ENCODE measurements at places on chromosomes 16 and 17. TPM values are rescaled to one million over a fixed set of nuclear protein-coding genes. Genes with fewer than 3 reads are reported as not detected.
A peak's percentile ranks its signal among the peaks of the same experiment; 100 is the strongest.

- DNase-seq, result no peak
Observed at GRCh38 chr17:19897090-19897837, 29.5 kb upstream of the ULK2 start.

DNA sequence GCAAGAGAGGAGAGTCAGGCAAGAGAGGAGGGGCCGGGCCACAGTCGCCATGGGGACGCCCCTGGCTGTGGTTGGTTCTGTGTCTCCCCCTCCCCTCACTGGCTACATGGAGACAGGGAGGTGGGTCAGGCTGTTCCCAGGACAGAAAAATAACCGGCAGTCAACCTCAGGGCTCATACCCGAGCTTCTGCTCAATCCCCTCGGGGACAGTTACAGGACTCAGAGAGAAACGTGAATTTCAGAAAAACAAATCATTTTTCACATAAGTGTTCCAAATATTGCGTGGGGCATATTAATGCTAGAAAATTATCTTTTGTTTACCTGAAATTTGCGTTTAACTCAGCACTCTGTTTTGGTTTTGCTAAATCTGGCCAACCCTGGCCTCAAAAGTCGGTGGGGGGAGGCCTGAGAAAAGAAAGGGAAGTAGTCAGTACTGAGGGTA is 22.2 kb upstream of the CPSF4L start:
- DNase-seq, result peak; percentile 88

DNA sequence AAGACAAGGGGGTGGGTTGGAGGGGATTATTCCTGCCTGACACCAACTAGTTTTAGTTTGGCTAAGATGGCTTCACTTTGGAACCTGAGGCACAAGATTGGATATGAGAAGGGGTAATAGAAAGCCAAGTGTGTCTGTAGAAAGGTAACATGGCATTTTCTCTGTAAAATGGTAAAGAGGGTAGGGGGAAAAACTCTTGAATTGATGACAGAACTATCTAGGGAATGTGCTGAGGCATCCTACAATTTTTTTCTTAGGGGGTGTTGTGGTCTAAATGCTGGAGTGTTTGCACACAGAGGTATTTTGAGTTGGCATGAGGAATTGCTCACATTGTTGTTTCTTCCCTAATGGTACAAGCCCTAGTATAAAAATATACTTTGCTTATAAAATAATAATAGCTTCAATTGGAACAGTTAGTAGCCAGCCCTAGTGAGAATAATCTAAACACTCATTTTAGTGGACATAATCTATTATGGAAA is 25.8 kb downstream of the YPEL2 start:
- no peak for DNase-seq

Gene GRIN2A
- total RNA-seq, result 1.8 TPM

DNA sequence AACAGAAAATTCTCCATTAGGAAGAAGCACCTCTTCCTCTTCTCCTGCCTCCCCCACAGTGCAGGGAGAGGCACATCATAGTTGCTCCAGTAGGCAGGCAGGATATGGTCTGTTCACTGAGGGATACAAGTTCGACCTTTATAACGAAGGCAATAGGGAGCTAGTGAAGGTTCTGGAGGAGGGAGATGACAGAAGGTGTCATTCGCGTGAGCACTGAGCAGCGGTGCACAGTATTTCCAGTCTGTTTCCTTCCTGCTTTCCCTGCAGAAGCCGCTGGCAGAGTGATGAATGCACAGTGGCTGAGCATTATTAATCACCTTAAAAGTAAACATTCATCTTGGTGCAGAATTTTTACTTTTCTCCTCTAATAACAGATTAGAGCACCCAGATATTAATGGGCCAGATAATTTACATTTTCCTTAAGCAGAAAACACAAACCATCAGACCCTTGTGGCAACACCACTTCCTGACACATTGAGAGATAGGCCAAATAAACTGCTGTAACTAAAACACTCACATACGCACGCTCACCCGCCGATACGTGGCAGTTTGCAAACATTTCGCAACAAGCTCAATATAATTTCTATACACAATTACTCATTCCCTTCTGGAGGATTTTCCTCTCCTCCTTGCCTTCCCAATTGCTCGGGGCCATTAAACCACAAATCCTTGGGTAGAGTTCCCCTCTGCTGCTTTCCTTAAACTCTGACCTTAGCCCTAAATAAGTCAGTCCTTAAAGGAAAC is 69.5 kb downstream of the AIPL1 start:
- no peak for DNase-seq

Gene PERCC1
- total RNA-seq, result 1.1 TPM

DNA sequence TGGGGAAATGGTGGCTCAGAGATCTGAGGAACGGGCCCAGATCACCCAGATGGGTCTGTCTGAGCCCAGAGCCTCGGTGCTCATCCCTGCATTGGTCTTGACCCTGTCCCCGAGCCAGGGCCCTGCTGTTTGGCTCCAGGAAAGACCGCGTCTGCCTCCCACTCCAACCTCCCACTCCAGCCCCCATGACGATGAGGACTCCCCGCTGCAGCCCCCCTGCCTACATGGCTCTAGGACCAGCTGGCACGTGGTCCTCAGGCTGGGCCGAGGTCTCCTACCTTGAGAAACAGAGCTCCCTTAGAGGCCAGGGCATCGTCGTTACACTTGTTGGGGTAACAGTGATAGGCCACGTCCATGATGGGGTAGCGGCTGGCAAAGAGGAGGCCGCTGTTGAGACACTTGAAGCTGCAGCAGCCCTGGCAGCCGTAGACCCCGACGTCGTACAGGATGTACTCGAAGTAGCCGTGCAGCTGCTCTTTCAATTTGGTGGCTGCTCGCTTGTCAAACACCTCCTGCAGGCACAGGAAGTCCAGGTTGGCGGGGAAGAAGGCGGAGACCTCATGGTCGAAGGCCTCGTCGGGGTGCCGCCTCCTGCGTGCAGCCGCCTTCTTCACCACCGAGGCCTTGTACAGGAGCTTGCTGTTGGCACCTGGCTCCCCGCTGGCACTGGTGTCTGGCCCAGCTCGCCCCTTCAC is 59.9 kb downstream of the PRMT7 start:
- no peak for DNase-seq

Gene CNGB1
- not detected for total RNA-seq

Gene KRT16
- not detected for total RNA-seq

DNA sequence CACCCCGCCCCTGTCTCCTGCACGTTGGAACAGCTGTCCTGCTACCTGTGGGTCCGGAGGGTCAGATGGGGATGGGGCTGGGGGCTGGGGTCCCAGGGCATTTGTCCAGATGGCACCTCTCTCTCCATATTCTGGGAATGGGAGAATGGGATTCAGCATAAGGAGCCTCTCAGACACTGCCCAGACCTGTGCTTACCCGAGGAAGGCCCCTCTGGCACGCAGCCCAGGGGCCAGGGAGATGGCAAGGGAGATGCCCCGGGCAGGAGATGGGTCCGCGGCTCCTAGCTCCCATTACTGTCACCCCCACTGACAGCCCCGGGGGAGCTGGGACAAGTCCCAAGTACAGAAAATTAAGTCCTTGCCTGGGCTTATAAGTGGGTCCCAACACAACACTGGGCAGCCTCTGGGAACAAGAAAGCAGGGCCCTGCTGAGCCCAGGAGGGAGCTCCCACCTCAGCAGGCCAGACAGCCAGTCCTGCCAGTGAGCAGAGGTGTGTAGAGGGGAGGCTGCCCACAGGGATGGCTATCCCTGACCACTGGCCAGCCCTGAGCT is 1.8 kb downstream of the VASN start:
- no peak for DNase-seq
